ENCODE measurements at places on chromosomes 3 and 15. TPM values are rescaled to one million over a fixed set of nuclear protein-coding genes. Genes with fewer than 3 reads are reported as not detected.

UCN2 gene
- 2.8 TPM for total RNA-seq

SLC22A13 gene
- 0.72 TPM for total RNA-seq

TMC3 gene
- total RNA-seq, result 0.22 TPM

FANCD2 gene
- 3.7 TPM for total RNA-seq

KNG1 gene
- not detected for total RNA-seq

DPPA2 gene
- 0.48 TPM for total RNA-seq

RETNLB gene
- not detected for total RNA-seq

DNA sequence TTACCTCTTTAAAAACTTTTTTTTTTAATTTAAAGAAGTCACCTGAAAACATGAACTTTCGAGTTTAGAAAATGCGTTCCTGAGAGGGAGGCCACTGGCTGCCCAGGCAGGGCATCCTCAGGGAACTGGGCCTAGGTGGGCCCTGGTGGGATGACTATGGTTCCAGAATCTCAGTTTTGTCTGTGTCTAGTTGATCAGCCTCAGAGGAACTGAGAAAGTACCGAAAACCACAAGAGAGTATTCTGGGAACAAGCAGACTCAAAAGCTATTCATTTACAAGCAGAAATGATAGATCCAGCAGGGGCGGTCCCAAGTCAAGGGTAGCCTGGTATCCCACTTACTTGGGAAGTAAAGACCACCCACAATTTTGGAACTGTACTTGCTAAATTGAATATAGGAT lies 10.5 kb downstream of the WWTR1 start:
- H3K4me1 ChIP-seq, result peaks cover 15% of the 10 kb centered on the region
- H3K4me3 ChIP-seq, result no peak overlapping the region
- no peaks in the 10 kb centered on the region for H3K27me3 ChIP-seq
- no peak for DNase-seq
- H3K27ac ChIP-seq, result no peak overlapping the region
- peaks cover 34% of the 10 kb centered on the region for H3K36me3 ChIP-seq

GRCh38 chr3:68893600-68894239 lies 38.6 kb downstream of the TAFA4 start:
- H3K27me3 ChIP-seq, result no peaks in the 10 kb centered on the region
- H3K36me3 ChIP-seq, result no peaks in the 10 kb centered on the region
- H3K27ac ChIP-seq, result no peak overlapping the region
- H3K4me3 ChIP-seq, result no peak overlapping the region
- no peaks in the 10 kb centered on the region for H3K4me1 ChIP-seq

DNA sequence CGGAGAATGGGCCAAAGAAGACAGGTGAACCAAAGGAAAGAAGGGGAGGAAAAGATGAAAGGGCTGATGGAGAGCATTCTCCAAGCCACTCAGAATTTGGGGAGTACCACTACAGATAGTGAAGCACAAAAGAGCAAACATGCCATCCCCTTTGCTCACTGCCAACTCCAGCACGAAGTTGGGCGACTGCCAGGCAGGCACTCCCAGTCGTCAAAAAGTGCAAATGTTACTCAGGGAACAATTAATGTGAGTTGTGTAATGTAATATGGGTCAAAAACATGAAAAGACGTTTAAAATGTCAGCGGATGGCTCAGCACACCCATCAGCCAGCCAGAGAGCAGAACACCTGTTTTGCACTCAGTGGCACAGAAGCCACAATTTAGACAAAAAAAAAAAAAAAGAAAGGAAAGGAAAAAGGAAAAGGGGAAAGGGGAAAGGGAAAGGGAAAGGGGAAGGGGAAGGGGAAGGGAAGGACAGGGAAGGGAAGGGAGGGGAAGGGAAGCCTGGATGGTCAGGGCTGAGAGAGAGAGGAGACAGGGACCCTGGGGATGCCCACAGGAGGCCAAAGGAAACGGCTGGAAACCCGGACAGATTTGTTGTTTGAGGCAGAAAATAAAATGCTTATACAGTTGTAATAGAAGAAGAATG lies 82.7 kb downstream of the COL8A1 start:
- no peaks in the 10 kb centered on the region for H3K27me3 ChIP-seq
- peaks cover 3% of the 10 kb centered on the region for H3K36me3 ChIP-seq
- peak; percentile 42 for DNase-seq

DNA sequence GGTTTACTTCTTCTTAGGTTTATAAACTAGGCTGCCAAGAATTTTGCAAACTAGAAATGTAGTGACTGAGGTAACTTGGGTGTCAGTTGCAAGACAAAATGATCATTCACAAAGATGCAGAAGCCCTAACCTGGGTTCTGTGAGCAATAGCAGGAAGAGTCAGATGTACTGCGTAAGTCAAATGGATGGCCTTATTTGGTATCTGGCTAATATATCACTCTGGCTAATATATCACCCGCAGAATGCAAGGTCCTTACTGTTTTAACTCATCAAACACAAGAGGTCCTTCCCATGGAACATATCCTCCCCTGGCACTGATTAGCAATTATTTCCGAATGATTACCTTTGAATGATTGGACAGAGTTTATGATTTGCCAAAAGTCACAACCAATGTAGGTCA lies 37.4 kb downstream of the RBMS3 start:
- no peak overlapping the region for H3K27ac ChIP-seq
- H3K4me1 ChIP-seq, result no peaks in the 10 kb centered on the region
- no peak overlapping the region for H3K4me3 ChIP-seq
- DNase-seq, result no peak
- H3K36me3 ChIP-seq, result no peaks in the 10 kb centered on the region

- no peak overlapping the region for H3K27ac ChIP-seq
- H3K36me3 ChIP-seq, result no peaks in the 10 kb centered on the region
- H3K27me3 ChIP-seq, result peaks cover 5% of the 10 kb centered on the region
- DNase-seq, result no peak
Observed at GRCh38 chr15:26971271-26972018, 464 bp downstream of the GABRG3 start.

DNA sequence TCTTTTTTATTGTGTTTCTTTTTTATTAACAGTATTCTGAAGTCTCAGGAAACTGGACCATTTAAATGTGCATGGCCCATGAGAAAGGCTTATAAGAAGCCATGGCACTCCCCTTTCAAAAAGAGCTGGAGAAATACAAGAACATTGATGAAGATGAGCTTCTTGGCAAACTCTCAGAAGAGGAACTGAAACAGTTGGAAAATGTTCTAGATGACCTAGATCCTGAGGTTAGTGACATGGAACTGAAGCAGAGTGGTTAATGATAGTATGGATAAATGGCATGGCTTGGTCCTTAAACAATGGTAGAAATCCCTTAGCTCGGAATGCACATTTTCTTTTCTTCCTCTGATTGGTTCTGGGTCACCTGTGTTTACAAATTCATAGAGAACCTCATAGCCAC lies 14.9 kb downstream of the TMOD2 start:
- H3K4me3 ChIP-seq, result no peak overlapping the region
- no peaks in the 10 kb centered on the region for H3K36me3 ChIP-seq
- DNase-seq, result no peak
- H3K27me3 ChIP-seq, result no peaks in the 10 kb centered on the region

DNA sequence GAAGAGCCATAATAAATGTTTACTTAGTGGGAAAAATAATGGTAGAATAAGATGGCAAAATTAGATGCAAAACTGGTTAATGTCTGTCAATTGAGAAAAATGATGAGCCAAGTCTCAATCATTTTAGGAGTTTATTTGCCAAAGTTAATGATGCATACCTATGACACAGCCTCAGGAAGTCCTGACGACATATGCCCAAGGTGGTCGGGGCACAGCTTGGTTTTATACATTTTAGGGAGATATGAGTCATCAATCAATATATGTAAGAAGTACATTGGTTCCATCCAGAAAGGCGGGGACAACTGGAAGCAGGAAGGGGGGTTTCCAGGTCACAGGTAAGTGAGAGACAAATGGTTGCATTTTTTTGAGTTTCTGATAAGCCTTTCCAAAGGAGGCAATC lies 31.5 kb downstream of the CLEC3B start:
- DNase-seq, result no peak
- no peaks in the 10 kb centered on the region for H3K27me3 ChIP-seq
- H3K4me1 ChIP-seq, result peaks cover 42% of the 10 kb centered on the region
- no peak overlapping the region for H3K4me3 ChIP-seq

- DNase-seq, result no peak
- H3K27me3 ChIP-seq, result no peaks in the 10 kb centered on the region
- no peaks in the 10 kb centered on the region for H3K4me1 ChIP-seq
- no peak overlapping the region for H3K27ac ChIP-seq
- H3K4me3 ChIP-seq, result no peak overlapping the region
Observed at GRCh38 chr15:97728791-97729190, 231.7 kb upstream of the ARRDC4 start.

GRCh38 chr3:110646496-110646895 lies 425.1 kb upstream of the NECTIN3 start:
- DNase-seq, result no peak
- no peak overlapping the region for H3K4me3 ChIP-seq
- no peaks in the 10 kb centered on the region for H3K4me1 ChIP-seq
- H3K27me3 ChIP-seq, result no peaks in the 10 kb centered on the region
- H3K36me3 ChIP-seq, result no peaks in the 10 kb centered on the region

DNA sequence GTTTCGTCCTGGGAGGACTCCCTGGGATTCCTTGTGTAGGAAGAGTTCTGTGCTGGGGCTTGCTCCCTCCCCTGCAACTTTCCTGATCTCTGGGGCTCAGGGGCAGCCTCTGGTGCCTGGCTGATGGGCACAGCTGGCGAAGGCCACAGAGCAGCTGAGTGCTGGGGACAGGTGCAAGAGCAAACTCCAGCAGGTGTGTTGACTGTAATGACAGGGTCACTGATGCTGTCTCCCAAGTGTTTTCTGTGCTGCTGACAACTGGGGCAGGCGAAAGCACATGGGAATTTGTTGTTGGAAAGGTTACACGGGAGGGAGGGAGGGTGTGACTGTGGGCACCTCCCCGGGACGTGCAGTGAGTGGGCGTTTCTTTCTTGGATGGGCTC lies 21.6 kb downstream of the CPN2 start:
- H3K36me3 ChIP-seq, result no peaks in the 10 kb centered on the region
- H3K4me3 ChIP-seq, result no peak overlapping the region
- no peaks in the 10 kb centered on the region for H3K27me3 ChIP-seq
